Osteocyte (in vitro differentiated cells): ENCODE measurements at places on chromosomes 16 and 17.

- no peak for DNase-seq
- no peak overlapping the region for H3K27ac ChIP-seq
- no peaks in the 10 kb centered on the region for H3K27me3 ChIP-seq
- H3K36me3 ChIP-seq, result peaks cover 42% of the 10 kb centered on the region
These were observed 1.6 kb downstream of the LAT start for GRCh38 chr16:28986492-28986891.

- no peak overlapping the region for H3K4me3 ChIP-seq
- H3K27ac ChIP-seq, result no peak overlapping the region
- no peak for DNase-seq
These were observed 4.8 kb downstream of the ARRB2 start for GRCh38 chr17:4715063-4715744.

- peaks cover 38% of the 10 kb centered on the region for H3K4me1 ChIP-seq
- H3K27me3 ChIP-seq, result no peaks in the 10 kb centered on the region
- peaks cover 12% of the 10 kb centered on the region for H3K36me3 ChIP-seq
- no peak overlapping the region for H3K4me3 ChIP-seq
These were observed 20.8 kb downstream of the GNA13 start for GRCh38 chr17:65035704-65036103.

DNA sequence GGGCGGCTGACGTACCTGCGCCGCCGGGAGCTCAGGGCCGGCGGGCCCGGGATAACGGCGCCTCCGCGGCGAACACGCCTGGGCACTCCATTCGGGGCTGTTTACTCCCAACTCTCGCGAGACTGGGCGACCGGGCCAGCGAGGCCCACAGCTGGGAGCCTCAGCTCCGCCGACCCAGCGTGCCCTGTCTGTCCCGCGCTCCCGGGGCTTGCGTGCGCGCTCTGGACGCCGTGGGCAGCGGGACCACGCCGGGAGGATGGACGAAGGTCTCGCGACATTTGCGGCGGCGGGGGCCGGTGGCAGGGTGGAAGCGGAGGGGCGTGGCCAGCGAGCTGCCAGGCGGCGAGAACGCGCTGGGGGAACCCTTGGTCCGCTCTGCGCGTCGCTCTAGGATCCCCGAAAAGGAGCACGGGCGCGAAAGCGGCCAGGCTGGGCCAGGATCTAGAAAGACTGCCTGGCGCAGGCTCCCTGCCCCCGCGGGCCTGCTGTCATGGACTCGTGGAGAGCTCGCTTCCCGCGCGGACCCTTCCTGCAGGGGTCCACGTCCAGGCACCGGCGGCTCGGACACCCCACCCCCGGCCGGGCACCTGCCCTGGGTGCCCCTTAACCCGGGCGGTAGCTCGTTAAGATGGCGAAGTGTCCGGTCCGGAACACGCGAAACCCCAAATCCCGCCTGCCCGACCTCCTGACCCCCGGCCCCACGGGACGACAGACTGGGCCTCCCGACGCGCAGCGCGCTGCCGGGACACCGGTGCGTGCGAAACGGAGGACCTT is at the start of gene MBTPS1:
TSS of gene MBTPS1 (minus strand) at position 223 of the 774 bp plus-strand sequence. CDS start 15,159 bp downstream, outside the sequence.
- H3K4me3 ChIP-seq, result peak within 1 kb of the TSS; percentile 90
- peaks cover 3% of the 10 kb centered on the region for H3K36me3 ChIP-seq
- DNase-seq, result peak; percentile 100

GRCh38 chr16:83935005-83935857 is 17.8 kb upstream of the OSGIN1 start:
- no peaks in the 10 kb centered on the region for H3K36me3 ChIP-seq
- no peaks in the 10 kb centered on the region for H3K4me1 ChIP-seq
- H3K27me3 ChIP-seq, result peaks cover 6% of the 10 kb centered on the region
- no peak overlapping the region for H3K27ac ChIP-seq
- no peak overlapping the region for H3K4me3 ChIP-seq

DNA sequence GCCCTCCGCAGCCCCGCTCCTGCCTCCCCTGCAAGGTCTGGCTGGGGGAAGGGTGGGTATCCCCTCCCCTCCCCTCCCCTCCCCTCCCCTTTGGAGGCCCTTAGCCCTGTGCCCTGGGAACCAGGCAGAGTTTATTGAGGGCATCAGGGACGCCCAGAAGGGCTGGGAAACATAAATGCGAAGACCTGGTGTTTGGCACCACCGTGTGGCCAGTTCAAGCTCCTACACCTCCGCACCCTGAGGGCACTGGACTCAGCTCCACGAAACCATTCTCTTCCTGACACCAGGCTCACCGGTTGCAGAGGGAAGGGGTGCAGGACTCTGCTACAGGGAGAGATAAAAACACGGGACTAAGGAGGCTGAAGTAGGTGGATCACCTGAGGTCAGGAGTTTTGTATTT is 1.0 kb upstream of the AIPL1 start:
- H3K27me3 ChIP-seq, result peaks cover 32% of the 10 kb centered on the region
- H3K4me3 ChIP-seq, result no peak overlapping the region
- H3K36me3 ChIP-seq, result no peaks in the 10 kb centered on the region
- no peak for DNase-seq
- H3K4me1 ChIP-seq, result no peaks in the 10 kb centered on the region

GRCh38 chr16:34078691-34079090 is 619.3 kb downstream of the TP53TG3F start:
- H3K4me1 ChIP-seq, result no peaks in the 10 kb centered on the region
- H3K4me3 ChIP-seq, result no peak overlapping the region
- H3K27me3 ChIP-seq, result no peaks in the 10 kb centered on the region

DNA sequence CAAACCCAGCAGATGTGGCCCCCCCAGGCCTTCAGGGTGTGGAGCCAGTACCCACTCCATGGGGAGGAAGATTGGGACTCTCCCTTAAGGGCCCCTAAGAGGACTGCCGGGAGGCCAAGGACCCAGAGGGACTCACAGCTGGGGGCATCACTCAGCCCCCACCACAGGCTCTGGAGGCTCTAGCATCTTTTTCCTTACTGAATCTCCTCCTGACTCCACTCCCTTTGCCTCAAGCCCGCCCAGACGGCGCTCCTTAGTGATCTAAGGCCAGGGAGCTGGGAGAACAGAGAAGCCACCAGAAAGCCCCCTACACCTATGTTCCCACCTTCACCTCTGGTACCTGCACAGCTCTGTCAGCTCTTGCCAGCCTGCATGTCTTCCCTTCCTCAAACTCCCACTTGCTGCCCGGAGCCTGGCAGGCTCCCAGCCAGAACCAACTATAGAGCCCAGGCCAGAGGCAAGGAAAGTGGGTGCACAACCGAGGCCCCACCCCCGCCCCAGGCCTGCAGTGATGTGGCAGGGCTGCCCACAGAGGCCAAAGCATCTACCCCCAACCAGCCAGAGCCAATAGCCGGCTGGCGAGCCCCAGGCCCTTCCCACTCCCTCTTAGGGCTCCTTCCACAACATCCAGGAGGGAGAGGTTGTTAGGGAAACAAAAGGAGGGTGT is 22.3 kb upstream of the MPO start:
- no peak overlapping the region for H3K27ac ChIP-seq
- H3K36me3 ChIP-seq, result no peaks in the 10 kb centered on the region
- peaks cover 16% of the 10 kb centered on the region for H3K27me3 ChIP-seq
- DNase-seq, result peak; percentile 76
- no peaks in the 10 kb centered on the region for H3K4me1 ChIP-seq
